ENCODE measurements at places on chromosomes 12 and 14.

GRCh38 chr12:23954332-23954731, 4.9 kb upstream of the SOX5 start:
- DNase-seq: no peak

DNA sequence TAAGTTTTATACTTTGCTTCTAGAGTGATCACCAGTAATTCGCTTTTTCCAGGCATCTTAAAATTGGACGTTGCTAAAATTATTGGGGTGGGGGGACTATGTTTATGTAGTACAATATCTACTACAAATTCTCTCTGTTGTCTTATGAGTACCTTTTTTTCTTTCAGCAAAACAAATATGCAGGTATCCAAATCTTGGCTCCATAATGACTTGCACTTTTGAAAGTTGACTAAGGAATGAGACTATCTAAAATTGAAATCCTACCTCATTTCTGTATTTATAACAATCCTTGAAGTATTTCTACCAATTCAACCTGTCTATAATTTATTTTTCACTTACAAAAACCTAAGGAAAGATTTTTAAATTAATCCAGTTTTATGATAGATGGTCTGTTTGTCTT, 2.4 kb downstream of the DYNC1H1 start:
- DNase-seq: no peak

DNA sequence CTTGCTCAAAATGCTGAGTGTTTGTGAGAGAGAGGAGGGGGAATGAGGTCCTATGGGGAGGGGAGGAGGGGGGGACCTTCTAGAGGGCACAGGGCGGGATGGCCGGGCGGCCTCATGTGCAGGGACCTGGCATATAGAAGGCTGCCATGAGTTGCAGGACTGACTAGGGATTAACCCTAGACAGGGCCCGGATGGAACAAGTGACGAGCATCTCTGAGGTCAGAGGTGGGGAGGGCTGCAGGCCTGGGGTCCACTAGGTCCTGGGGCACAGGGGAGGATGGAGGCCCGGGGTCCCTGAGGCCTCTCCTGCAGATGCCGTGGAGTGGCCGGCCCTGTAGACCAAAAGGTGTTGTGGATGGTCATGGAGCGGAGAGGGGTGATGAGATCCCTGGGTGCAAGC, 104.0 kb upstream of the EIF5 start:
- no peak for DNase-seq

DNA sequence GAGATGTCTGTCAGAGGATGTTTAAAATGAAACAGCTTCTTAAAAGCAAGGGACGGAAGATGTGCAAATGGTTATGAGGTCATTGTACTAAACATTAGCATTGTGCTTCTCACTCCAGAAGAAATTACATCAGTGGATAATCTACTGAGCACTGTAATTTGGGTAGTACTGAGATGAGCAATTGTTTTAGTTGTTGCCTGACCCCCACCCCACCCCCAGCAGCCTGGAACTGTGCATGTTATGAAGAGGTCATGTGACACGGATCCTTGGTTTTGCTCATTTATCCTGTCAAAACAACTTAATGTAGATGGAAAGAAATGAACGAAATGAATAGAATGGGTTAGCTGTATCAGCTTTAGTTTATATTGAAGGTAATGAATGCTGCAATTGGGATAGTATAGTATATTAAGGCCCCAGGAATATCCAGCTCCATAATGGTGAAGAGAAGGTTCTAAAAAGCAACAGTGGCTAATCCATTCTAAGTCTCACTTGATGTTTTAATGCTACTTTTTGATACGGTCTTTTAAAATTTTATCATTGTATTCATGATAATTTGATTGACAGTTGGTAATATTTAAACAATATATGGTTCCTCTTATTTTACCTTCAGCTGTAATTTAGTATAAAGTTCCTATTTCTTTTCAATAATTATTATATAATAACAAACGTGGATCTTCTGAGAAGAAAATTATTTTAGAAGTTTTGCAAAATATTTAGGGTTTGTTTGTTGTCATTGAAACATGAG, 58.5 kb downstream of the WNK1 start:
- no peak for DNase-seq

DNA sequence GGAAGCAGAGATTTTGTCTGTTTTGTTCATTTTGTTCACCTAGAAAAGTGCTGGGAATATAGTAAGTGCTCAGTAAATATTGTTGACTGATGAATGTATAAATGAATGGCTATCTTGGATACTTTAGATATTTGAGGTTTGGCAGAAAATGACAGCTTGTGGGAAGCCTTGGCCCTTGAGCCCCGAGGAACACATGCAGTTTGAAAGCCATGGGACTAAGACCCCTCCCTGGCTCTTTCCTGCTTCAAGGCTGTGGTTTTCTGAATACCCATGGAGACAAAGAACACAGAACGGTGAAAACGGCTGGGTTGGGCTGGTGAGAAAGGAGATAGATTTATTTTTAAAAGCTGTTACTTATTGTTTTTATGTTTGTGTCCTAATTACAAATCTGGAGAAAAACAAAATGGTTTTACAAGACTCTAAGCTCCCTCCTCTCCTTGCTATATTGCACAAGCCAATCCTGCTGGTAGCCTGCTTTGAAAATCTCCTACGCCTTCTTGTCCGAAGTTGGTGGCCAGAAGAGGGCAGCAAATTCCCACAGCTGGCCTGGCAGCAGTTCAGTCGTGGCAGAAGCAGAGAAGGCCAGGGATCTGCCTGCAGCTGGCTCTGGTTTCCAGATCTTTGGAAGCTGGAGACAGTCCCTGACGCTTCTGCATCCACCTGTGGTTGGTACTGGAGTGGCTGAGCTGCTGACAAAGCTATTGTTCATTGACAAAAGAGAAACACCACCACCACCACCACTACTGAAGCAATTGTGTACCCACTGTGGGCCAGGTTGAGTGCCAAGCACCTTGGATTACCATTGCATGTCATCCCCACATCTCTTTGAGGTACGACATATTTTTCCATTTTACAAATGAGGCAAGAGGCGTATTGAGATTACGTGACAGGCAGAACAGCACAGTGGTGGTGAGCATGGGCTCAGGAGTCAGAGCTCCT, 5.2 kb upstream of the KRT85 start:
- no peak for DNase-seq

- DNase-seq: no peak
Measured at GRCh38 chr12:106145539-106146447, 7.0 kb upstream of the NUAK1 start.

DNA sequence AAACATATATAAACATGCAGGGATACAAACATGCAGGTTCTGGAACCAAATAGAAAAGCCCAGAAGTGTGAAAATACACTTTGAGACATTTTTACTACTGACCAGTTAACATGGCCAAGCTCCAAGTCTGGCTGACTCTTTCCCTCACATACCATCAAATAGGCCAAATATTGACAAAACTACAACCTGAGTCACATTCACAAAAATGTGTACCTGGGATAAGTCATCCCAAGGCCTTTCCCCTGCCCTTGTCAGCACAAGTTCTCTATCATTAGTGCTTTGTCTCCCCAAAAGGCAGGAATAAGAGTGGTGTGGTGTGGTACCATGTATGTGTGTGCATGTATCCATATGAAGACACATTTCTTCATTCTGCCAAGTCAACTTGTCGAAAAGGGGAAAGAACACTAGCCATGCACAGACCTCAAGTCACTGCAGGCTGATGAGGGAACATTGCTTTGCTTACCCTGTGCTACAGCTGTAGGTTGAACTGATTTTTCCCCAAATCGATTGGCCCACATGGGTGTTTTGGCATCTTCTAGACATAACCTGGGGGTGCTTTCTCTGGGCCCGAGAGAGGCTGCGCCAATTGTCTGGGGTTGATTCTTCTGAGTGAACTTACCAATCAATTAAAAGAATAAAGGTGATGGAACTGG, 14.9 kb downstream of the HOXC4 start:
- no peak for DNase-seq

DNA sequence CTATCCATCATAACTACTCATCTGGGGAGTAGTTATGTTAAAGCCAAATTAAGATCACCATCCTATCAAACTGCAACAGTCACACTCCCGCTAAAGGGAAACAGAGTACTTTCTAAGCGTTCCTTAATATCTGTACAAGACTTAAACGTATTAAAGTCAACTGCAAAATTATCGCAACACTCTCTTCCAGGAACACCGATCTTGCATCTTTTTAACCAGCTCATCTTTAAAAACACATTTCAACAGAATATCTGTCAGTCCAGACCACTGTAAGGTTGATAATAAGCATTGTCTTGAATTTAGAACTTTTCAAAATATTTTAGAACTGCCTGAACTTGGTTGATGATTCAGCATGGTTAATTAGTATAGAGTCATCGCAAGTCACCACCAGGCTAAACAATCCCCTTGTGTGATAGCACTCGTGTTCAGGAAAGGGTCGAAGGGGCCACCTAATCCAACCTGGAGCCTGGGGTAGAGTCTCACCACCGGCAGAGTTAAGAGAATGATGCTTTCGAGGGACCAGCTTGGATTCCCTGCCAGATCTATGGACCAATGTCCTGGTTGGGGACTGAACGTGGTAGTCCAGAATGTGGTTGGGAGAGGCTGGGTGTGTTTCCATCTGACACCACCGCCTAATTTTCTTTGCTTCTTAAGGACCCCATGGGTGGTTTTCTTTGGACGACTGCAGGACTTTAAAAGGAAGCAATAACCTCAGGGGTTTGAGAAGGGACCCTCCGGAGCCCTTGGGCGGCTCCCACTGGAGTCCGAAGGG, 890 bp downstream of the SPTLC2 start:
- no peak for DNase-seq

DNA sequence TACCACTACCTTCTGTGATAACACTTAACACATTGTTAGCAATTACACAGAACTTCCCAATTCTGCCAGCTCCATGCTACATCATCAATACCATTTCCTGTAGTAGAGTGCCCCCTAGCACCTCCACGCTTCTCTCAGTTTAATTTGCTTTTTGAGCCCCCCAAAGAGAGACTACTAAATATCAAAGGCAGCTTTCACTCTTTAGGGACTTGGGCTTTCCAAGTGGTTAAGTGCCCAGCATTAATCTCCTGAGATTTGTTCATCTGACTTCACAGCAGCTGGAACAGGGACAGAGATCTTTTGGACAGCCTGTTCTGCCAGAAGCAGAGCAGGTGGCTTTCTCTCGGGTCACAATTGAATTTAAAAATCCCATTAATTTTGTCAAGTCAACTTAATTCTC, 954.9 kb downstream of the DIO2 start:
- DNase-seq: no peak

DNA sequence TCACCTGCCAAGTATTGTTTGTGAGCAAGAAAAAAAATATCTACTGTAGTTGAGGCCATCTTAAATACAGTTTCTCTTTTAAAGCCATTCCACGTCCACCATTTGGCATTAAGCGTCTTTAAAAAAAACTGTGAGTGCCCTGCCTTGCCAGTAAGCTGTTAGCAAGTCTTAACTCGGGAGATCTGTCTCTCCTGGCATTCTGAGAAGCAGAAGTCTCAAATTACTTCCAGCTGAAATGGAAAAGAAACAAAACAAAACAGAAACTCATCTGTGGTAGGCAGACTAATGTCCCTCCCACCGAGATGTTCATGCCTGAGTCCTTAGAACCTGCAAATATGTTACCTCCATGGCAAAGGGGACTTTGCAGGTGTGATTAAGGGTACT, 126.2 kb downstream of the CRADD start:
- no peak for DNase-seq

GRCh38 chr12:54385251-54385914, 850 bp upstream of the ZNF385A start:
- DNase-seq: no peak

- no peak for DNase-seq
Measured at GRCh38 chr12:104499668-104500332, 43.1 kb downstream of the CHST11 start.

DNA sequence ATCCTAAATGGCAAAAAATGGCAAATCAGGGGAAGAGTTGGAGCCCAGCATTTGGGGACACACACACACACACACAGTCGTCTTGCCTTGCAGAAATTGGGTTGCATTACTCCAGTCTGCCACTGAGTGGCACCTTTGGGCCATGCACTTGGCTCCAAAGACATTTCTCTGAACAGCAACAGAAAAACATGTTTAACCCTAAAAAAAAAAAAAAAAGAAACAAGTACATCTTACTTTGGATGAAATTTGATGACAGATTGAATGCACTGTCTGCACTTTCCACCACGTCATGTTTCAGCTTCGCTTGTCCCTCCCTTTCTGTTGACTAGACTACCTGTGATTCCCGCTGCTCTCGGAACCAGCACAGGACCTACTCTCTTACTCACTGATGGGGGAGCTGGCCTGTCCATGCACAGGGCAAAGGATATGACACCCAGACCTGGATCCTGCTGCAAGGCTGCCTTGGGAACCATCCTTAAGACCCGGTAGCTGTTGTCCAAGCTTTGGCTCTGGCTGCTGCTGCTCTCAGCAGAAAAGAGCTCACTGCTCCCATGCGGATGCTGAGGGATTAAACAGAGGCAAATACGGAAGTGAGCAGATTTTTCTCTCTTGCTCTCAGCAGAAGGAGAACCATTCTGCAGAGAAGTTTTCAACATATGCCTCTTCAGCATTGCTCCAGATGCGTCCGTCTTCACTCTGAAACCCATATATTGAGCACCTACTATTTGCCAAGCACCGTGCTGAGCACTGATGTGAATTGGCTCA, 376.8 kb downstream of the DPF3 start:
- DNase-seq: peak; percentile 32

DNA sequence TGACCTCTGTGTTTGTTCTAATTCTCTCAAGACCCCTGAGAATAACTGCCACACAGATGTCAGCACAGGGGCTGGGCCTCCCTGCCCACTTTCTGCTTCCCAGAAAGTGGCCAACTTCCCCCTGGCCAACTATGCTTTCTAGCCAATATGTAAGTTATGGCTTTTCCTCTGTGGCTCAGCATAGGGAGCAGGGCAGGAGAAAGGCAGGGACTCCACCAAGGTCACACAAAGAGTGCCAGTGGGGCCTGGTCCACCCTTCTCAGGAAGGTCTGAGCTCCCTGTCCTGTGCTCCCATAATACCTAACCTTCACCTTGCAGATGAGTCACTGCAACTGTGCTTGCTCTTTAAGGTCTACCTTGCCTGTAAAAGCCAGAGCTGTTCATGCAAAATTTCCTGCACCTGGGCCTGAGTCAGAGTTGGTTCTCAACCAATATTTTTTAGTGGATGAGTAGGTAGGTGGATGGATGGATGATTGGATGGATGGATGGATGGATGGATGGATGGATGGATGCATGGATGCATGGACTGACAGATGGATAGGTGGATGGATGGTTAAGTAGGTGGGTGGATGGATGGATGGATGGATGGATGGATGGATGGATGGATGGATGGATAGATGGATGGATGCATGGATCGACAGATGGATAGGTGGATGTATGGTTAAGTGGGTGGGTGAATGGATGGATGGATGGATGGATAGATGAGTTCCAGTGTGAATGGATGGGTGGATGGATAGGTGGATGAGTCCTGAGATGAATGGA, 64.2 kb downstream of the DIO3 start:
- DNase-seq: no peak

- no peak for DNase-seq
Measured at GRCh38 chr14:75018694-75019093, 16.0 kb downstream of the EIF2B2 start.

GRCh38 chr12:46358791-46359666, 13.5 kb downstream of the SLC38A2 start:
- no peak for DNase-seq

- no peak for DNase-seq
Measured at GRCh38 chr12:54258201-54258681, 21.7 kb downstream of the CBX5 start.

All from SK-N-MC (cell line).